H9 (cell line): ENCODE measurements at places on chromosomes 13 and 19. TPM values are rescaled to one million over a fixed set of nuclear protein-coding genes. Genes with fewer than 3 reads are reported as not detected.

- DNase-seq, result no peak
Observed at GRCh38 chr13:22018076-22018835, 347.4 kb downstream of the FGF9 start.

- peak; percentile 83 for DNase-seq
Observed at GRCh38 chr19:33532859-33533460, 11.4 kb upstream of the PEPD start.

ATXN8OS gene
- not detected in 2 replicates for total RNA-seq

CEP89 gene
- total RNA-seq, result 21.4 and 22.1 TPM in 2 replicates

DNA sequence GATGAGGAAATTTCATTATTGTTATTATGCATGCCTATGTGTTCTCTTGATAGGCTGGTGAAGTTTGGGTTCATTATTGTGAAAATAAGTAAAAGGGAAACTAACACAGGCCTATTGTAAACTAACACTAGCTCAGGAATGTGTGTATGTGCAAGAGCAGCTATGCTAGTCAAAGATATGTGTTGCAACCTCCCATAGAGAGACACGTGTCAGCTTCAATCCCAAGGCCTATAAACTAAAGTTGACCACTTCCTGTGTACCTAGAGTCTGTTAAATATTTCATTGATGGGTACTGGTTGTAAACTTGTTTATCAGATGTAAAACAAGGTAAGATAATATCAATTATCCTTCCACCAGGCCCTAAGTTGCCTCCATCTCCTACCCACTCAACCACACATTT, 44.7 kb upstream of the ZNF30 start:
- DNase-seq, result no peak

- peak; percentile 47 for DNase-seq
Observed at GRCh38 chr13:39385621-39386231, 217.3 kb downstream of the LHFPL6 start.

- no peak for DNase-seq
Observed at GRCh38 chr13:66534561-66534960, 695.6 kb downstream of the PCDH9 start.

DNA sequence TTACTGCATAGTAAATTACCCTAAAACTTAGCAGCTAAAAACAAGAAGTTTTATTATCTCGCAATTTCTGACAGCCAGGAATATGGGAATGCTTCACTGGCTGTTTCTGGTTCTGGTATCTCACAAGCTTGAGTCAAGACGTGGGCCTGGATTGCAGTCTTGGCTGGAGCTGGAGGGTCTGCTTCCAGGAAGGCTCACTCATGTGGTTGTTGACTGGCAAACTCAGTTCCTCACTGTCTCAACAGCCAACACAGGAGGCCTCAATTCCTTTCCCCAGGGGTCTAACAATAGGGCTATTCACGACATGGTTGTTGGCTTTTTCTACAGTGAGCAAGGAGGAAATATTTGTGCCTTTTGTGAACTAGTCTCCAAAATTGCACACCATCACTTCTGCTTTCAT, 146.3 kb downstream of the GPC5 start:
- peak; percentile 65 for DNase-seq

- no peak for DNase-seq
Observed at GRCh38 chr13:68064001-68064770, 834.0 kb upstream of the PCDH9 start.

GRCh38 chr19:32767951-32768679, 48.5 kb downstream of the TDRD12 start:
- no peak for DNase-seq

- no peak for DNase-seq
Observed at GRCh38 chr13:110562036-110562597, 595 bp upstream of the RAB20 start.

DNA sequence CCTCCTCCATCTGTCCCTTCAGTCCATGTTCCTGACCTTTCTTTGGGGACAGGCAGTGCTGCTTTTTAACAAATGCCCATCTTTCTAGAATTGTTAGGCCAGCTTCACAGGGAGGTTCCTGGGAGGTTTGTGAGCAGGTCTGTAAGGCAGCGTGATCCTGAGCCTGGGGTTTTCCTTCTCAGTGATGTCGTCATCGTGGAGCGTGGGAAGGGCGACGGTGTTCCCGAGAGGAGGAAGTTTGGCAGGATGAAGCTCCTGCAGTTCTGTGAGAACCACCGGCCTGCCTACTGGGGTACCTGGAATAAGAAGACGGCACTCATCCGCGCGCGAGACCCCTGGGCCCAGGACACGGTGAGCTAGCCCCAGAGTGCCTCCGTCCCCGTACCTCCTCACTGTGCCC, 26.8 kb downstream of the CHAF1A start:
- DNase-seq, result no peak

DNA sequence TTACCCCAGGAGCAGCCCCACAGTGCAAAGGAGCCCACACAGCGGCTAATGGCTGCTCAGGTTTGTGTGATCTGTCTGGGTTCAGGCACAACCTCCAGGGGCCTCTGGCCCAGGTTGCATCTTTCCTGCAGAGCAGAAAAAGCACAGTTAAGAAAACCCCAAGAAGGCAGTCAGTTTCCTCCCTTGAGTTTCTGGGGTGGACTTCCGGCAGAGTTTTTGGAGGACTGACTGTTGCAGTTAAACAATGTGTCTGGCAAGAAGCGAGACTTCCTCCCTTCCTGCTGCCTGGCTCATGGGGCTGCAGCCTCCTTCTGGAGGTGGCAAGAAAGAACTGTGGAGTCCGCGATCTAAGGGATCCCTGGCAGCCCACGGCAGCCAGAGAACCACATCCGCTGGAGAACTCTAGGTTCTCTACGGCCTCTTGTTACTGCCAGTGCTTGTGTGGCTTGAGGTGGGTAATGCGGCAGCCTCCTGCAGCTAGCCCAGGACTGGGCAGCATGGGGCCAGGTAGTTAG, 114.4 kb downstream of the ZDHHC20 start:
- DNase-seq, result no peak

- DNase-seq, result no peak
Observed at GRCh38 chr19:29397748-29398147, 128.0 kb upstream of the VSTM2B start.

DNA sequence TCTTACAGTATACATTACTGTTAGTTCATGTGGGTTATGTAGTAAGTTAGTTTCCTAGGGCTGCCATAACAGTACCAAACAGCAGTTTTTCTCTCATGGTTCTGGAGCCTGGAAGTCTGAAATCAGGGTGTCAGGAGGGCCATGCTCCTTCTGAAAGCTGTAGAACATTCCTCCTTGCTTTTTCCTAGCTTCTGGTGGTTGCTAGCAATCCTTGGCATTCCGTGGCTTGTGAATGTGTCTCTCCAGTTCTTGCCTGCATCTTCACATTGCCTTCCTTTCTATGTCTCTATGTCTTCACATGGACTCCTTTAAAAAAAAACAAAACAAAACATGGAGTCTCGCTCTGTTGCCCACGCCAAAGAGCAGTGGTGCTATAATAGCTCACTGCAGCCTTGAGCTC, 95.4 kb downstream of the WDFY2 start:
- no peak for DNase-seq

DNA sequence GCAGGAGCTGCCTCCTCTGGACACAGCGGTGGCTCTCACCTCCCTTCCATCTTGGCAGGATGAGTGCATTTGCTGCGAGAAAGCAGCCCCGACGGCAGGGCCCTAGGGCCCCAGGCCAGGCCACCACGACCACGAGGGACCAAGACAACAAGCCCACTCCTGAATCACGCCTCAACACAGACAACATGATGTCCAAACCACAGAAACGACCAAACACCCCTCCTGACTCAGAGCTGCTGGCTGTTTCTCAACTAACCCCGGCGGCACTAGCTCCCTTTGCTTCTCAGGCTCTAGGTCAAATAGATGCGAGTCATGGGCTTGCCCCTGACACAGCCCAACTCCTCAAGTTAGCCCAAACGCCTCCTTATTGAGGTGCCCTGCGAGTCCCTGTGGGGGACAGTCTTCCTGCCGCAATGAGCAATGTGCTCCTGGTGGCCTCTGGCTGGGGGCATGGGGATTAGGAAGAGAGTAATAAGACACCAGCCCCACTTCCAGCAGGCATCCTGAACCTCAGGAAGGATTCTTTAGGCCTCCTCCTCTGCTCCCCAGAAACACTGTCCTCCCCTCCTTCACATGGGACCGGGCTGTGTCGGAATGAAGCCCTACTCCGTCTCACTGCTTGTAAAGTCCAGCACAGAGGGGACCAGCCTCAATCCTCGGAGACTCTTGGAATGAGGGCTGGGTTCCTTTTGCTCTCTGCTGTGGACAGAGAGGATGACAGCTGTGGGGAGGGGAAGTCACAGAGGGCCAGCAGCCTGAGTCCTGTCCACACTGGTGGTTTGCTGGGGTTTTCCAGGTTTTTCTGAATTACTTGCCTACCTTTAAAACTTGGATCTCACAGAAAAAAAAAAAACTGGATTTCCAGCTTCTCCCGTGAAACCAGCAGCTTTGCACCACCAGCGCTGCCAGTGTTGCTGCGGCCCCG, 6.9 kb upstream of the ATF5 start:
- DNase-seq, result no peak

DNA sequence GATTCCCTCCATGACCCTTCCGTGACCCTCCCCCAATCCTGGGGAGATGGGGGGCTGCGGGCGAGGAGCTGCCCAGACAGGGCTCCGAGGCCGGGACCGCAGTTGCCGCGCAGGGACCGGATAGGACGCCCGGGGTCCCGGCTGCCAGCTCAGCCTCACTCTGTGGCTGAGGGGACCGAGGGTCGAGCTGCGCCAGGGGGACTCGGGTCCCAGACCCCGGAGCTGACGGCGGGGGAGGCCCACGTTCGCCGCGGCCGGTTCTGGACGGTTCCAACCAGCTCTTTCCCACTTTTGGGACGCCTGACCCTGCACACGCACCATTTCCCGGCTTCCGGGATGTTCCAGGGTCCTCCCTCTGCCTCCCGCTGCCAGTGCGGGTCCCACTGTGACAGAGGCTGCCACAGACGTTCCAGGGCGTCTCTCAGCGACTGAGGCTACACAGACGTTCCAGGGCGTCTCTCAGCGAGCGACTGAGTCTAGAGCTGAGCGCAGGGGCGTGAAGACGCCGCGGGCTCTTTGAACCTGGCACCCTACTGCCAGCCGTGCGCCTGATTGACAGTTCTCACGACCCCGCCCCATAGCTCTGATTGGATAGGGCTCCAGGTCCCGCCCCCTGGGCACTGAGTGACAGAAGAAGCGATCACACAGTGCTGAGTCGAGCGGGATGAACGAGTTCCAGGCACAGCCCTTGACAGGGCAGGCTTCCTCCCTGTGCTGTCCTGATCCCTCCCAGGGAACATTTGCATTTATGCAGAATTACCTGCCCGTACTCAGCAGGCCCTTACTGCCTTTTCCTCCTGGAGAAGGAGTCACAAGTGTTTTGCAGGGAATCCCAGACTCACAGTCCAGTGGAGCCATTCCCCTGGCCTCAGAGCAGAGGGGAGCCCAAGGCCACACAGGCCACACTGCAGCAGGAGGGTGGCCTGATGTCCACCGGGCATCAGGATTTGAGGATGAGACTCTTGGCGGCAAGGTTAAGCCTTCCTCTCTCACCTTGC, at the start of gene ZNF563:
TSS of gene ZNF563 (minus strand) at position 472 of the 998 bp plus-strand sequence. CDS start at position 321, 151 bp downstream.
- DNase-seq, result peak; percentile 98

DNA sequence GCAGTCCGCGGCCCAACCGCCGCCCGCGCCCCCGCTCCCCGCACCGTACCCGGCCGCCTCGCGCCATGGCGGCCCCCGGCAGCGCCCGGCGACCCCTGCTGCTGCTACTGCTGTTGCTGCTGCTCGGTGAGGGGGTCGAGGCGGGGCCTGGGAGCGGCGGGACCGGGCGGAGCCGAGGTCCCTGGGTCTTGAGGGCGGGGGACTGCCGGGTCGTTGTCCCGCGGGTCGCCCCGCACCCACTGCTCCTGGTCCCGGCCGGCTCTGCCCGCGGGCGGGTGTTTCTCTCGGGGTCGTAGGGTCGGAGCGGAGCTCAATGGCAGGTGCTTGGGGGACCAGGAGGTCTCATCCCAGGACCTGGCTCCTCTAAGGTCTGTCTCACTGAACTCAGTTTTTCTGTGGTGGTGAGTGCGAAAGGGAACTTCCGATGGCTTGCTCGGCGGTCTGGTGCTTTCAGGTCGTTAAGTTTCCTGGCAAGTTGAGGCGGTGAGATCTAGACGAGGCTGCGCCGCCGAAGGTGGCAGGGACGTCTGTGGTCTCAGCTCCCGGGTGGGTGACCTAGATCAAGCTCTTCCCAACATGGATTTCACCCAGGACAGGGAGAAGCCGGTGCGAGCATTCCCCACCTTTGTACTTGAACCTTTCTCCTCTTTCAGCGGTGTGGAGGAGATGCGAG, 467 bp downstream of the LAMP1 start:
- peak; percentile 45 for DNase-seq

DNA sequence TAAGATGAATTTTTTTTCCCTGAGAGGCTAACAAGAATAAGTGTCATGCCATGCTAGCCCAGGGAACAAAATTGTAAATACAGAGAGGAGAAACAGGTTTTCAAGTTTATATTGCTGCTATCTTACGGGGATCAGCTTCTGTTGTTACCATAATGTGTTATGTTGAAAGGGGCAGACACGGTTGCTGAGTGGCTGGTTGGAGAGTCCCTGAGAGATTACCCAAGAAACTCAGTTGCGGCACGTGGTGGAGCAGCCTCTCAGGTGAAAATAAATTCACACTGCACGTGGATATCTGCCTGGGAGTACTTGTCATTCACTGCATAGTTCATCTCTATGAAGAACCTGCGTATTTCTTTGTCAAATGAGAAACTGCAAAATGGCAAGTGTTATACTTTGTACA, 293.6 kb downstream of the TDRD3 start:
- no peak for DNase-seq
